ENCODE measurements at places on chromosomes 12 and 14.

- DNase-seq = no peak
Observed at GRCh38 chr12:94615260-94616181, 34.8 kb downstream of the TMCC3 start.

DNA sequence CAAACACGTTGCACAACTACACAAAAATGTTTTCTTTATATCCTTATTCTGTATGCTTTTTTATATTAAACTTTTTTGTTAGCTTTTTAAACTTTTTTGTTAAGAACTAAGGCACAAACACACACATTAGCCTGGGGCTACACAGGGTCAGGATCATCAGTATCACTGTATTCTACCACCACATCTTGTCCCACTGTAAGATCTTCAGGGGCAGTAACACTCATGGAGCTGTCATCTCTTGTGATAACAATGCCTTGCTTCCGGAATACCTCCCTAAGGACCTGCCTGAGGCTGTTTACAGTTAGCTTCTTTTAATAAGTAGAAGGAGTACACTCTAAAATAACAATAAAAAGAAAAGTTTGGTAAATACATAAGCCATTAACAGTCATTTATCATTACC is 42.2 kb downstream of the PLEKHA5 start:
- DNase-seq = no peak

DNA sequence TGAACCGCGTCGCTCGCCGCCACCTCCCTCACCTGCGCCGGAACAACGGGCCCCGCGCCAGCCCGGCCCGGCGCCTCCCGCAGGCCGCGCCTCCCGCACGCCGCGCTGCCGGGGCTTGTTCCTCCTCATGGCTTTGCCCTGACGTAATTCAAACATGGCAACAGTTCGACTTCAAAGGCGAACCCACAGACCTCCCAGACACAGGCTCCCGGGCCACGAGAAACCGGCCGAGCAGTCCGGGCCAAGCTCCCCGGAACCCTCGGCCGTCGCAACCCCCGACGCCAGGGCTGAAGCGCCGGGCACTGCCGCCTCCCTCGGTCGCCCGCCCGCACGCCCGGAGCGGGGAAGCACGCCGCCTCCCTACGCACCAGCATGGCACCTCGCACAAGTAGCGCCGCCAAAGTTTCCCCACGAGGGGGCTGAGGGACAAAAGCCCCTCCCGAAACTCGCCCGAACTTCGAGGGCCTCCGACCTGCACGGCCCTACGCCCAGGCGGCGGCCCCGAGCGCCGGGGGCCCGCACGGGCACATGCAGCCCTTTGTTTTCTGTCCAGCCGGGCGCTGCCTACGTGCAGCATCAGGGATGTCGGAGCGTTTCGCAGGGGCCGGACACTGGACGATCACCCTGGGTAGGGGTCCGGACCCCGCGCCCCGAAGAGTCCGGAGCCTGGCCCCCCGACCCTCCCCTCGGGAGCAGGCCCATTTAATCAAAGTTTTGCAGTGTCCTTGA is 1.7 kb downstream of the SINHCAF start:
- peak; percentile 73 for DNase-seq

- no peak for DNase-seq
Observed at GRCh38 chr12:80156306-80156705, 57.0 kb downstream of the OTOGL start.

DNA sequence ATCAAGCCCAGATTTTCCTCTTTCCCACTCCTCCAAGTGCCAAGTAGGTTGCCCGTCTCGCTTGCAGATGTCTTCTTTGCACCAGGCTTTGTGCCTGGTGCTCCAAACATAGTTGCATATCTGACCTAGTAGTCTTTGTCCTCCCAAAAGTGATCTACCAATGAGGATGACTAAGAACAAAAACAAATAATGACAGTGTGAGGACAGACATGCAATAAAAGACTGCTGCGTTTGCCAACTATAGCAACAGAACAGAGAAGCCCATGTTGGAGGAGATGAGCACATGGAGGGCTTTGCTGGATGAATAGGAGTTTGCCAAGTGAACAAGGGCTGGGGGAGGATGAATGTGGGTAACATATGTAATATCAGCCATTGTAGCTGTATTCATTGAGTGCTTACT is 15.6 kb downstream of the DTX1 start:
- DNase-seq = no peak

GRCh38 chr14:22026527-22026926 is 352.9 kb upstream of the OR4E1 start:
- no peak for DNase-seq

DNA sequence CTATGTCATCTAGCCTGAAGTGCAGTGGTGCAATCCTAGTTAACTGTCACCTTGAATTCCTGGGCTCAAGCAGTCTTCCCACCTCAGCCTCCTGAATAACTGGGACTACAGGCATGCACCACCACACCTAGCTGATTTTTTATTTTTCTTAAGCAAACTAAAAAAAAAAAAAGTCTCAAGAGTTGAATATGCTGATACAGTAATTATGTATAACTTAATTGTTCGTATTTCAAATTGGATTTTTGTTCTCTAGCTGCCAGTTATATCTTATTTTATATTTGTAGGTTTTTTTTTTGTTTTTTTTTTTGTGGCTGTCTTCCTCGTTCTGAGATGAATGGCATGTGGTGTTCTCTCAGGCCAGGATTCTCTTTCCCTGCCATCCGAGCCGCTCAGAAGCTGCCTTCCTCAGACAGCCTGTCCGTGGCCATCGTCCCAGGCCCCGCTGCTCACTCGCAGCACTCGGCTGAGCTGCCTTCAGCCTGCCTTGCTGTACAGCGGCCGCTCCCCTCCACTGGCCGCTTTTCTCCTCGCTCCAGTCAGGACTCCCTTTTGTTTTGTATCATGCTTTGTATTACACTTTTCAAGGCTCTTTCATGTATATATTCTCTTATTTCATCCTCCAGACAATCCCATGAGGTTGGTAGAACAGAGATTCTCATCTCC is 53.3 kb downstream of the WDR20 start:
- DNase-seq = no peak

DNA sequence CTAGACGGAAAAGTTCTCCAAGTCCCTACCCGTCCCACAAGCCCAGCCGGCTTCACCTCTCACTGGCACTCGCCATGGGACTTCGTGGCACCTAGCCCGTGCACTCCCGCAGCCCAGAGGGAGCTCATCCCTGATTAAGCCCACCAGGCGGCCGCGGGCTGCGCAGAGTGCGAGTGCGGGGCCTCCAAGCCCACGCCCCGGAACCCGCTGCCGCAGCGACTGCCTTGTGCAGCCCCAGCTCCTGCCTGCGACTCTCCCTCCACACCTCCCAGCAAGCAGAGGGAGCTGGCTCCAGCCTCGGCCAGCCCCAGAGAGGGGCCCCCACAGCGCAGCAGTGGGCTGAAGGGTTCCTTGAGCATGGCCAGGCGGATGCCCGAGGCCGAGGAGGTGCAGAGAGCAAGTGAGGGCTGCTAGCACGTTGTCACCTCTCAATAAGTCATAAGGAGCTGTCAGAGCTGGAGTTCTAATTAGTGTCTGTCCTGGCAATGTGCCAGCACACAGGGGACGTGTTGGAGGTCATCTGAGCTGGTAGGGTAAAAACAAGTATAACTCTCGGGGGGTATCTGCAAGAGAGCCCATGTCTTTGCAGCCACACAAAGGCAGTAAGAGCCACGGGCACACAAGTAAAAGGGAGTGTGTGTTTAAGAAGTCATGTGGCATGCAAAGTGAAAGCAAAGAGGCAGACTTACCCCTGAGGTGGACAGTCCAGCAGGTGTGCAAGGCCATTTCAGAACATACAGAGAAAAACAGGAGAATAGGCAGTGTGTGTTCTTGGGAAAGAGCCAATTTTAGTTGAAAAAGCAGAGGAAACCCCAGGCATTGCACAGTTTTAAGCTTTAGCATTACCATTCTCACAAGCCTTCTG is 27.1 kb upstream of the TMTC2 start:
- no peak for DNase-seq

DNA sequence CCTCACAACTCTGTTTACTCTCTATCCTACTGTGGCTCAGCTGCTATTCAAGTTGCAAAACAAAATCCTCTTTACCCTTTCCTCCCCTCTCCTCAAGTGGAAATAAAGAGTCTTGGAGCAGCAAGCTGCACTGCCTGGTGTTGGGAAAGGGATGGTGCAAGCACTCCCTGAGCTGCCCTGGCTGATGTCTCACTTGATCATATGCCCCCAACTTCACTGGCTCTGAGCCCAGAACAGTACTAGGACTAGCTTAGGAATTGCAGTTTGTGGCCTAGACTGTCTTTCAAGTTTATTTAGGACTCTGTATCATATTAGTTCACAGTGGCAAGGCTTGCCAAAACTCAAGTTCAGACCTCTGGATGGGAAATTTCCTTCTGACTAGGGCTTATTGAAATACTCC is 1683.8 kb upstream of the SEL1L start:
- no peak for DNase-seq

DNA sequence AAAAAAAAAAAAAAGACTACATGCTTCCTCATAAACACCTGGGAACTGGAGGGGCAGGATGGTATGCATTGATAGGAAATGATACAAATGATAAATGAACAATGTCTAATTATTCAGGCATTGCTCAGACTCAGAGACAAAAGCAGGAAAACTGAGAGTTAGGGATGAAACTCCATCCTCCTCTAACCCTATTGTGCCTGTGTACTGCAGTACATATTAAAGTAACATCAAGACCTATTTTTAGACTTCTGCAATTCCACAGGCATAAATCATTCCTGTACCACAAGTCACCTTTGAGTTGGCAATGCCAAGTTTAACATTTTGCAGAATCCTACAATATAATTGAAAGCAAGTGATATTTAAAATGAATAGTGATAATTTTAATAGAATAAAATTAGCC is 156.5 kb upstream of the USP15 start:
- no peak for DNase-seq

GRCh38 chr14:61927060-61927459 is 164.8 kb downstream of the SNAPC1 start:
- DNase-seq = no peak

GRCh38 chr14:26200687-26201086 is 397.1 kb downstream of the NOVA1 start:
- DNase-seq = no peak

DNA sequence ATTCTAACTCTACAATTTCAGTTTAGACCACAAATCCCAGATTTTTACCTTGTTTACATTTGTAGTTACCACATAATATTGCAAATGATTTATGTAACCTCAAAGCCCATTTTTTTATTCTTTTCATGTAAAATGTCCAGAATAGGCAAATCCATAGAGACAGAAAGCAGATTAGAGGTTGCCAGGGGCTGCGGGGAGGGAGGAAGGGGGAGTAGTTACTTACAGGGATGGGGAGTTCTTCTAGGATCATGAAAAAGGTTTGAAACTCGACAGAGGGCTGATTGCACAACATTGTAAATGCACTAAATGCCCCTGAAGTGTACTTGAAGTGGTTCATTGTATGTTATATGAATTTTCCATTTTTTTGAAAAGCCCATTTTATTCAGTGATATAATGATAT is 66.5 kb downstream of the PPP2R5C start:
- no peak for DNase-seq

- DNase-seq = no peak
Observed at GRCh38 chr14:101518611-101519473, 42.5 kb upstream of the DIO3 start.
